ENCODE measurements at places on chromosomes 1 and 21.

- no peak for DNase-seq
These were observed 1.7 kb downstream of the AKT3 start for GRCh38 chr1:243848165-243848857.

DNA sequence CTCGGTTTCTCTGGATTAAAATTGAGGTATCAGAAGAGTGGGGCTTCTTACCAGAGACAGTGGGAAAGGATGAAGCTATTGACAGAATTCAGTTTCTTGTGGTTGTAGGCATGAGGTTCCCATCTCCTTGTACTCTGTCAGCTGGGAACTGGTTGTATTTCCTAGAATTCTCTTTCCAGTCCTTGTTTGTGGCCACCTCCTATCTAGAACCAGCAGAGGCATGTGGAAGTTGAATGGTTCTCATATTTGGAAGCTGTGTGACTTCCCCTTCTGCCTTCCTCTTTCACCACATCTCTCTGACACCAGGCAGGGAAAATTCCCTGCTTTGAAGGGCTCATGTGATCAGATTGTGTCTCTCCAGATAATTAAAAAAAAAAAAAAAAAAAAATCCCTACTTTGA, 457.7 kb upstream of the ADAMTS5 start:
- DNase-seq, result no peak

DNA sequence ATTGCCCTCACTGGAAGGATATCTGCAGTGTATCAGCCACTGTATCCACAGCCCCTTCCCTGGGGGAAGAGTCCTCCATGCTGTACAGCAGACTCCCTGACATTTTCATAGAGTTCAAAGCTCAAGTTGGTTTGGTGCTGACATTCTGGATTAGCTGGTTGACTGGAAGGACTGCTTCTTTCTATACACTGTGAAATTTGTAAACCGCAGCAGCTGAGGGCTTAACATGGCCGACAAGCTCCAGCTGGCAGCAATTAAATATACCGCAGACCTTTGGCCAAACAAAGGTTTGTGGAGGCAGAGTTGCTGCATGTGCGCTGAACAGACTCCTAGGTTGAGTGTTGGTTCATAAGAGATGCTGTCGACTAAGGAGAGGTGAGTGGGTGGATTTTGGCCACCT, 126.4 kb downstream of the DHRS3 start:
- DNase-seq, result no peak

GRCh38 chr21:33116676-33117075, 46.7 kb downstream of the OLIG1 start:
- no peak for DNase-seq

GRCh38 chr1:84884671-84885389, 8.2 kb downstream of the LPAR3 start:
- no peak for DNase-seq
